Endothelial cell of umbilical vein (primary cell): ENCODE measurements at places on chromosomes 2 and 18. TPM values are rescaled to one million over a fixed set of nuclear protein-coding genes. Genes with fewer than 3 reads are reported as not detected.
A peak's percentile ranks its signal among the peaks of the same experiment; 100 is the strongest.

DNA sequence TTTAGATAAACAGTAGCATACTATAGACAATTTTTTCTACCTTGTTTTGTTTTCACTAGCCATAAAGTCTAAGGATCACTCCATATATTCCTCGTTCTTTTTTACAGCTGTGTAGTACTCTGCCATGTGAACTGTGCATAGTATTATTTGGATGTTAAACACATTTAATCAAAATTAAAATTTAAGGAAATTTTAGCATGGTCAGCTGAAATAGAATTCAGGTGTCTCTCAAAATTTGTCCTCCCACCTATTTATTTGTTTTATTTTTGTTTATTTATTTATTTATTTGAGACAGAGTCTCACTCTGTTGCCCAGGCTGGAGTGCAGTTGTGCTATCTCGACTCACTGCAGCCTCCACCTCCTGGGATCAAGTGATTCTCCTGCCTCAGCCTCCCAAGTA is 46.4 kb upstream of the AAK1 start:
- no peak for DNase-seq

DNA sequence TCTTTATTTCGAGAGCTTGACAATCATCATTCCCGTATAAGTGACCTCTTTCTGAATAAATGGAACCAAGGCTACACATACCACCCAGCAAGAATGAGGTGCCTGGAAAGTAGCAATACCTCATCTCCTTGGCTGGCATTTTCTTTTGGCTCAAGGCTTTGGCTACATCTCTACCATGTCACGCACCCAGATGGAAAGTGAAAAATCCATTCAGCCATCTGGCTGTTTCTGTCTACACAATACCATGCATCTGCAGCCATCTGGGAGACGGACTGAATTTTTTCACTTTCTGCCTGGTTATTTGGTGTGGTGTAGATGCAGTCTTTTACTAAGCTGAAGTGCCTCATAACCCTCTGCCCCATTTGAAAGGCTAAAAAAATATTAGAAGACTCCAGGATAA is 566.9 kb downstream of the BCL11A start:
- DNase-seq = no peak

The SRD5A2 gene
- total RNA-seq = not detected in 2 replicates

- no peak for DNase-seq
Measured at GRCh38 chr2:149873936-149874335, 286.4 kb upstream of the MMADHC start.

- DNase-seq = no peak
Measured at GRCh38 chr18:41872206-41872605, 82.8 kb upstream of the PIK3C3 start.

- DNase-seq = no peak
Measured at GRCh38 chr18:63140997-63141777, 178.4 kb downstream of the BCL2 start.

DNA sequence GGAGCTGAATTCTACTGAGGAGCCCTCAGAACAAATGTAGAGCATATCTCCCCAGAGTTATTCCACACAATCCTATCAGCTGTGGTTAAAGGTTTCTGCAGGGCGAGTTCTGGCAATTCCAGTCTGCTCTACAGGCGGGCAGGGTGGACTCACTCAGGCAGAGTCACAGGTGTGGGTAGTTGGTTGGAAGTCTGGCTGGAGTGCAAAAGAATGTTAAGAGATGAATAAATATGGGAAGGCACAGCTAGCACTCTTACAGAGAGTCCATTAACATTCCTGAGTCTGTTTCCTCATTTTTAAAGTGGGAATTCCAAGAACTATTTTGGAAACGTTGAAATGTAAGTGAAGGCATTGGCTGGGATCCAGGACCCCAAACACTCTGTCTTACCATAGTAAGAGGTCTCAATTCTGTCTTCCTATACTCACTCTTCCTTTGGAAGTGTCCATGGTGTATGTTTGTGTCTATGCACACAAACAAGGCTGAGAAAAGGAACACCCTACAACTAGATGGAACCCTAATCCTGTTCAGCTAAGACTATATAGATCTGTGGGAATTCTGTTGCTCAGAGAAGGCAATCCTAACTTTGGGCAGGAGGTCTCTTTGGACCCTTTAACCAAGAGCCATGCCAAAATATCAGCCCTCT is 63.3 kb upstream of the AQP4 start:
- no peak for DNase-seq

DNA sequence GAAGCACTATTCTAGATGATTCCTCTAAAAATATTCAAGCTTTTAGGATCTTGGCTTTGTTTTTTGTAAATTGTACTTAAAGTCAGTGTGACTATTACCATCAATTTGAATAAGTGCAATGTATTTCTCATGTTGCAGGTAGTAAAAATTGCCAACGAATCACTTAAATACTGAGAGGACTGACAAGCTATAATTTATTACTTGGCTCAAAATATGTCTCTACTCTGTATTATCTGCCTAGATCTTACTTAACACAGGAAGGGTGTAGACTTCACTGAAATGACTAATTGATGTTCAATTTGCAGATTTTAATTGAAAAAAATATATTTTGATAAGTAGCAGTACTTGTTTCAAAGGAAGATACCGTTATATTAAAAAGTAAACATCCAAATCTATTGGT is 202.3 kb downstream of the SLC8A1 start:
- DNase-seq = peak; percentile 3

- peak; percentile 73 for DNase-seq
Measured at GRCh38 chr18:58682429-58683069, 11.3 kb downstream of the MALT1 start.

DNA sequence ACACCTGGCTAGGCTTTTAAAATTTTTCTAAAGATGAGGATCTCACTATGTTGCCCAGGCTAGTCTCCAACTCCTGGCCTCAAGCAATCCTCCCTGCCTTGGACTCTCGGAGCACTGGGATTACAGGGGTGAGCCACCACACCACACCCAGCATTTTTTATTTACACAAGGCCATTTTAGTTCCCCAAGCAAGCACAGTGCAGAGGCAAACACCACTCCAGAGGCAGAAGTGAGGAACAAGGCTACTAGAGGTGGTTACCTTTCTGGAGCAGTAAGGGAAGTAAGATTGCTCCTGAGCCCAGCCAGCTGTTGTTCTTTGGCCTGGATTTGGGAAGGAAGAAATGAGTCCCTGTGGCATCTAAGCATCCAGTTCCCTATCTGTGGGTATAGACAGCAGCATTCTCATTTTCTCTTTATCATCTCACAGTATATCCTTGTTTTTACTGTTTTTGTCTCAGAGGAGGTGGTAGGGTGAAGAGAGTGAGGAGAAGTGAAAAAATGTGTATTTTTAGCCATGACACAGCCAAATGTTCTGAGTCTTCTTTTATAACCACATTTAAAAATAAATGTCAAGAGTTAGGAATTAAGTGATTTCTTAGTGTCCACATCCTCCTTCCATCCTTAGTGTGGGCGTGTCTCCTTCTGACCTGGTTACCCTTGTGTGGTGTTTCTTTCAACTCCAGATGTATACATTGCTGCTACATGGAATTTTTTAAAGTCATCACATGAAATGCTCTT is 10.5 kb upstream of the TTC39C start:
- DNase-seq = no peak

- DNase-seq = peak; percentile 29
Measured at GRCh38 chr2:88190808-88191721, 20.9 kb downstream of the THNSL2 start.

DNA sequence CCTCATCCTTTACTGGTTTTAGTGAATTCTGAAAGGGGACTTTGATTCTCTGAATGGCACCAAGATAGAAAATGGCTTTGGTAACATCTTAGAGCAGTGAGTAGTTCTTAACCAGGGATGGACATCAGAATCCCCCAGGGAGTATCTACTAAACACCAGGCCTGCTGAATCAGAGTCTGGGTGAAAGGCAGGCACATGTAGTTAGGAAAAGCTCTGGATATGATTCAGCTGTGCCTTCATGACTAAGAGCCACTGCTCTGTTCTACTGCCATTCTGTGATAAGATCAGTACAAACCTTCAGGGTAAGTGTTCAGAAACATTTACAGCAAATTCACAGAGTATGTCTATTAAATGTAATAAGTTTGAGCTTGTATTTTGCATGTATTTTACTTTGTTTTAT is 46.2 kb upstream of the B3GNT2 start:
- peak; percentile 72 for DNase-seq

The UGT1A4 gene
- not detected in 2 replicates for total RNA-seq

DNA sequence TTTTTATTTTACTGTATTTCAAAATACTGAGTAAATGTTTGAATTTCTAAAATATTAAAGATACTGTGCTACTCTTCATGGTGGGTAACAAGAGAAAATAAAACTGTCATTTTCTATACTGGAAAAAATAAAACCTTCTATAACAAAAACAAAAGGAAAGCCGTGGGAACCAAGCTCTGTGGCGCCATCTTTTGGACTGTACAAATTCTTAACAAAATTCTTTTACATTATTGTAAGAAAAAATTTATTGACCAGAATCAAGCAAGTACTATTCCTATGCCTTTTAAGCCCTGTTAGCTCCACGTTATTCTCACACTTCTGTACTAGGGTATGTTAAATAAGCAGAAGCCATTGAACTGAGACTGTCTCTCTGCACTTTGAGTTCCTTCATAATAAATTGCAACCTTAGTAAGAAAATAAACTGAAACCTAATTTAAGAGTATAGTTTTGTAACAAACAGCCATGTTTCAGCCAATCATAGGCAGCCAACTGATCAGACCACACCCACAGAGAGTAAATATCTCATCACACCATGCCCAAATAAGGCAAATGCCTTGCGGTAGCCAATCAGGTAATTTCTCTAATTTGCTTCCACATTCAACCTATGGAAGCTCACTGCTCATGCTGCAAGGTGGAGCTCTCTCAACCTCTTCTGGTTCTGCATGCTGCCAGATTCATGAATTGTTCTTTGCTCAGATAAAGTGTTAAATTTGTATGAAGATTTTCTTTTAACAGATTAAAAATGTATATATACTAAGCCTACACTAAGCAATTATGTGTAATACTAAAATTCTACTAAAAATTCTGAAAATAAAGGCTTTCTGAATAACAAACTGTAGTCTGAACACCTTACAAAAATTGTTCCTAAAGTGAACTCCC is 42.2 kb downstream of the HIBCH start:
- peak; percentile 70 for DNase-seq

DNA sequence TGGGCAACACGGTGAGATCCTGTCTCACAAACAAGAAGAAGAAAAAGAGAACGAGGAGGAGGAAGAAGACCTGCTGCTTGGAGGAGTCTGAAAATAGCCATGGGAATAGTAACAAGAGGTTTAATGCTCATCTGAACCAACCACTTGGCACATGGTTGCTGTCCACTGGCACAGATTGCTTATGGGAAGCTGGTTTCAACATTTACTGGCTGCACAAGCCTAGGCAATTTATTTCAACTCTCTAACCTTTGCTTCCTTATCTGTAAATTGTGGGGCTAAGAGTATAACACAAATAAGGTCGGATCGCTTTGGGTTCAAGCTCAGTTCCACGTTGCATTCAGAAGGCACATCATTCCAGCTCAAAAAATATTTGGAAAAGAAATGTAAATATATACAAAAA is 14.2 kb upstream of the RHOB start:
- DNase-seq = no peak

DNA sequence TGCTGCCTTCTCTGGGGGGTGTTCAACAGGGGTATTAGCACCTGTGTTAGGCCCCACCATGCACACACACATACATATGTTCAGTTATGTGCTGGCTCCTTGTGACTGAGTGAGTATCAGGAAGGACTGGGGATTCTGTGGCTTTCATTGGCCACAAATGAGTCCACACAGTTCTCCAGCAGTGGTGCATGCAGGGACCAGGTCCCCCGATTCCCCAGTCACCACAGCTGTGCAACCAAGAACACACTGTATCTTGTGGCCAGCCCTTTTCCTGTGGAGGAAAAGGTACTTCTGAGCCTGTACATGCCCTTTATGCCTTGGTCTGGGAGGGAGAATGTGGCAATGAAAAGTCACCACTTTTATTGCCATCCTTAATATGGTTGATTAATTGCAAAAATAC is 74.9 kb upstream of the KLF7 start:
- no peak for DNase-seq

The PPP1R7 gene
- total RNA-seq = 60.8 and 68.2 TPM in 2 replicates

- no peak for DNase-seq
Measured at GRCh38 chr2:16038621-16039020, 98.3 kb downstream of the MYCN start.

The MC2R gene
- total RNA-seq = not detected in 2 replicates

The ACMSD gene
- total RNA-seq = not detected in 2 replicates

DNA sequence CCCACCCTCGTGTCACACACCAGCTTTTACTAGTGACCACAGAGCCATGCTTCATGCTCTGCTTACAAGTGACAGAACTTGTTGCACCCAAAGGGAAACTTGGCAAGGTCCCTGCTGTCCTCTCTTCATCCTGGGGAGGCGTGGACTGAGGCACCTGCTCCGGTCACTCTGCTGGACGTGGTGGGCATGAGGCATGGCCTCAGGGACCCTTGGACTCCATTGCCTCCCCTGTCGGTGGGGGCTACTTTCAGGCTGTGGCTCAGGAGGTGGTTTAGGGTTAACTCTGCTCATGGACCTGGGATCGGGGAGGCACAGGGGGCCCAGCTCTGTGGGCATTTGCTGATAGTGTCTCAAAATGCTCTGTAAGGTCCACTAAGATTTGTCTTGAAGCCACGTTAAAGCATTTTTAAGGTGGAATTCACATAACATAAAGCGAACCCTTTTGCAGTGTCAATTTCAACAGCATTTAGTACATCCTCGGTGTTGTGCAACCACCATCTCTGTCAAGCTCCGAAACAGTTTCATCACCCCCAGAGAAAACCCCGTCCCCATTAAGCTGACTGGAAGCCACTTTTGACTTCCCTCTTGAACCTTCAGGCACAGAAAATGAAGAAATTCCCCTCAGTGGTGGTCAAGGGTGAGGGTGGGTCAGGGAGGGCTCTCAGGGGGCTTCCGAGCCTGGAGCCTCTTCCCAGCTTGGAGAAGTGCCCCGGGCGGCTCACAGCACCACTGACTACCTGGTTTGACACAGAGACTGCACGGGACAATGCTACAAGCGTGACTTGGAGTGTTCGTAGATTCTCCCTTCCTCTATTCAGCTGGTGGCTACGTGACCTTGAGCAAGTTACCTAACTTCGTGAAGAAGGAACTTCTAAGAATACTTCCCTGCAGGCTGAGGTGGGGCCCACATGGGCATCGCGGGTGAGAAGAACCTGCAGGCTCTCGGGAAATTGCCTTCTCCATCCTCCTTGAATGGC is 100.0 kb upstream of the HDAC4 start:
- no peak for DNase-seq

The PIK3C3 gene
- 45.8 and 47.3 TPM in 2 replicates for total RNA-seq

- DNase-seq = peak; percentile 86
Measured at GRCh38 chr2:64330281-64331113, 123.5 kb upstream of the LGALSL start.

DNA sequence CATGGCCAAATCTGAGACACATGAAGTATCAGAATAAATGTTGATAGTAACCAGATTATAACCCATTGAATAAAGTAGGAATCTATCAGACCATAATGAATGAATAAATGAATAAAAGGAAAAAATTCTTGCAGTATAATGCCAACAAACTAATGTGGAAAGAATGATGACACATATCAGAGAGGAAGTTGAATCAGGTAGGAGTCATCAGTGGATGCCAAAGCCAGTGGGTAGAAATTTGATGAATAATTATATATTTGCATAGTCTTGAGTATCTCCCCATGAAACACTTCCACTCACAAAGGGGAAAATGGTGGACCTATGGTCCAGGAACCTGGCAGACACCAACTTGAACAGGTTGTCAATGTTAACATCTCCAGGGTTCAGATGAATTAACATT is 68.6 kb downstream of the GALNT3 start:
- DNase-seq = peak; percentile 56
